ENCODE measurements at places on chromosomes 6 and 20.
A peak's percentile ranks its signal among the peaks of the same experiment; 100 is the strongest.

- no peak for DNase-seq
Measured at GRCh38 chr6:35725721-35726438, 11.0 kb upstream of the ARMC12 start.

- DNase-seq: no peak
Measured at GRCh38 chr20:54028276-54029011, 42.0 kb downstream of the BCAS1 start.

- no peak for DNase-seq
Measured at GRCh38 chr20:63657260-63657936, 714 bp upstream of the RTEL1 start.

GRCh38 chr6:16821834-16822264 lies 60.6 kb upstream of the ATXN1 start:
- no peak for DNase-seq

DNA sequence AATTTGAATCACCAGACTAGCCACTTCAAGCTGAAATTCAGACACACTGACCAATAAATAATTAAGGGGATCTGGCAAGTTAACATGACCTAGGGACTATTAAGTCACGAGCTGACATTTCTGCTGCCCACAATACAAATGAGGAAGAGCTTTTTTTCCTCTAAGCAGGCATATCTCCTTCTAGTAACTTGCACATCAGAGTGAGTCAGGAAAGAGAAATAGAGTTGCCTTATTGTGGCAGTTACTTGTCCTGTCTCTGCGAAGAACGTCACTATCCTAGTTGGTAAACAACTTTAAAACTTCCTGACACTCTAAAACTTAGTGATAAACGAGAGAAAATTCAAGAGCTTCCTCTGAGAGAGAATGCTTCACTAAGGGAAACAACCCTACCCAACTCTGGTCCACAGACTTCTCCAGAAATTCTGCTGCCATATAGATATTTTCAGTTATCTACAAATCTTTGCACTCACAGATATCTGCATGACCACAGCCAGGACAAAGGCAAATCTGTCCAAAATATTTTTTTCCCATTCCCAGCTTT lies 4.2 kb downstream of the PLA2G7 start:
- no peak for DNase-seq

GRCh38 chr6:27237089-27237803 lies 10.3 kb upstream of the PRSS16 start:
- peak; percentile 73 for DNase-seq

- DNase-seq: no peak
Measured at GRCh38 chr6:149436647-149437046, 36.6 kb downstream of the SUMO4 start.

DNA sequence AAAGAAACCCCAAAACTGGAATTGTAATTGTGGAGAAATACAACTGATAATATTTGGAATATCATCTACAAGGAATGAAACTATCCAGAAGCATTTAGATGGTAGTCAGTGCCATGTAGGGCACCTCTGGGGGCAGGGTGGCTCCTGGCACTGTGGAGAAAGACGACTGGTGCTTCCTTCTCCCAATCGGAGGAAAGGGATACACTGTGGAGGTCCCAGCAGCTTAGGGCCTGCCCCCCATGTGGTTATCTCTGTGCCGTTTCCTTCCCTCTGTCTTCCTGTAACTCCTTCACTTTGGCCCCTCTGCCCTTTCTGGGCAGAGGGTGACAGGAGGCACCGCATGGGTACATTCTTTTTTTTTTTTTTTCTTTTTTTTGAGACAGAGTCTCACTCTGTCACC lies 178.4 kb downstream of the MTHFD1L start:
- no peak for DNase-seq

- DNase-seq: no peak
Measured at GRCh38 chr6:6993503-6994237, 114.1 kb upstream of the RREB1 start.

DNA sequence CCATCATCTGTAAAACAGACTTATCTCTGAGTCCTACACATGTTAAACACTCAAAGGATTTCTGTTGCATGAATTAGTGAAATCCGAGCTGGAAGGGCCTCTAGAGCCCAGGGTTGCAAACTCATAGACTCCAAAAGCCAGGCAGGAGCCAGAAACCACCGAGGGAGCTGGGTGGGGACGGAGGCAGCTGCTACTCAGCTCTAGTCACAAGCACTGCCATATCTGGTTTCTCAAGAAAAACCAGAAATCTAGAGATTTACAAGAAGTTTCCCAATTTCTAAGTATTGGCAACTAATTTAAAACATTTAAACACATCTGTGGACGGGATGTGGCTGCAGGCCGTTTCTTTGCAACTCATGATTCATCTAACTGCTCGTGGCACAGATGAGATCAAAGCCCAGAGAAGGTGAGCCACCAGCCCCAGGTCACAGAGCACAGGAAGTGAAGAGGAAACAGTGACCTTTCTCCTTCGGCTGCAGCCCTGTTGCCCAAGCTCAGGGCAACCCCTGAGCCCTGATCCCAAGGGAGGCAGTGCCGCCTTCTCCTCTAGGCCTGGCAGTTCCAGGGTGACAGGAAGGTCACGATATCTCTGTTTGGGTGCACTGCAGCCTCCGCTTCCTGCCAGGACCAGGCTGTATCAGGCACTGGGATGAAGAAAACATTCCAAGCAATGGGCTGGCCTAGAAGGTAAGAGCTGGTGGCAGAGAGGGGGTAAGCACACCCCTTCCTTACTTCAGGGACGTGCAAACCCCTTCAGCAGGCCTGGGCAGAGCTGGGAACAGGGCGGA lies 26.4 kb upstream of the PTGIS start:
- DNase-seq: no peak

GRCh38 chr6:22357724-22358189 lies 60.9 kb upstream of the PRL start:
- DNase-seq: no peak

DNA sequence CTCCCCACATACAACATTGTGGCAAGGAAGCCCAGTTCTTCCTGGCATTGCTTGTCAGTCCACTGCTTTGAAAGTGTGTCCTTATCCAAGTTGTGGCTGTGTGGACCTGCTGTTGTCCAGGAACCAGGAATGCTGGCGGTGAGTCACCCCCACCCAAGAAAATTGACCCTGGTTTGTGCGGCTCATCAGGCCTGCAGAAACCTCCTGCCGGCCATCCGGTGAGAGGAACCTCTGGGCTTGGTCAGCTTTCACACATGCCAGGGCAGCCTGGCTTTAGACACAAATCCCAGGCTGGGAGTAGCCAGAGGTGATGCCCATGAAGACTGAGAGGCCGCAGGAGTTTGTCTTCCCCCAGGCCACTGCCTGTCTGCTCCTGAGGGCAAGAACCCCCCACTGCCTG lies 223.6 kb downstream of the TTLL2 start:
- no peak for DNase-seq

GRCh38 chr6:125546841-125547251 lies 202.6 kb upstream of the HEY2 start:
- DNase-seq: no peak

DNA sequence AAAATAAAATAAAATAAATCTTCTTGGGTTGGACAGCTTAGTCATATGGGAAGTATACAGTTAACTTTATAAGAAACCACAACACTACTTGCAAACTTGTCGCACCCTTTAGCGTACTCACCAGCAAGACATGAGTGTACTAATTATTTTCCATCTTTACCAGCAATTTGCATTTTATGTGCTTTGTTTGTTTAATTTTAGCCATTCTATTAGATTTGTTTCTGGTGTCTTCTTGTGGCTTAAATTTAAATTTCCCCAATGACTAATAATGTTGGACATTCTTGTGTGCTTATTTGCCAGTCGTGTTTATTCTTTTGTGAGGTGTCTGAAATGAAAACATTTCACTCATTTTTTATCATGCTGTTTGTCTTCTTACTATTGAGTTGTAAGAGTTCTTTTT lies 1172.2 kb upstream of the CITED2 start:
- DNase-seq: no peak

DNA sequence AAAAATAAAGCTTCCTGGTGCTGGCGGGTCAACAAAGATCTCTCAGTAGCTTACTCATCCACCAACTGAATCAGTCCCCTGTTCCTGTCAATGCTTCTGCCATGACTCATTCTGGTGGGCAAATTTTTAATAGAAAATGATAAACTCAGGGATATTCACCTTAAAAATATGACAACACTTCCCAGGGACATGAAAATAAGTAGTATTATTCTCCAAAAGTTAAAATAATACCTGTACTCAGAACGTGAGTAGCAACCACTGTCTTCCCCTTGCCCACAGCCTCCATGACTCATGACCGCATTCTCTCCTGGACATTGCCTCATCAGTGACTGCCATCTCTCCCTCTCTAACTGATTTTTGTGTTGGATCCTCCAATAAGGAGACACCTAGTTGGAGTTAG lies 552.3 kb downstream of the KIF16B start:
- no peak for DNase-seq

DNA sequence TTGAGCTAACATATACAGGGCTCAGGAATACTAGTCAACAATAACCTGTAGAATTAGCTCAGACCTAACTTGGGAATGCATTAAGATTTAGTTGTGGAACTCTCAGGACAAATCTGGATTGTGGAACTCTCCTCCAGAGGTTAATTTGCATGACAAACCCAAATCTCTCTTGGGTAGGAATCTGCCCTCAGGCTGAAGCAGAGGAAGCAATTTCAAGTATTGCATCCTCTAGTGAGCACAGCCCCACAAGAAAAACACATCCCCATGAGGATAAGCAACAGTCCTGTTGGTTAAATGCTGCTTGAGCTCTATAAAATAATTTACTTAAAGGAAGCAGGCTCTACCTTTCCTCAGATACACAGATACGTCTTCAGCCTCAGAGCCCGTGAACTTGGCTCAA lies 170.9 kb upstream of the STXBP5 start:
- peak; percentile 62 for DNase-seq

- no peak for DNase-seq
Measured at GRCh38 chr6:6878887-6879585, 228.7 kb upstream of the RREB1 start.

DNA sequence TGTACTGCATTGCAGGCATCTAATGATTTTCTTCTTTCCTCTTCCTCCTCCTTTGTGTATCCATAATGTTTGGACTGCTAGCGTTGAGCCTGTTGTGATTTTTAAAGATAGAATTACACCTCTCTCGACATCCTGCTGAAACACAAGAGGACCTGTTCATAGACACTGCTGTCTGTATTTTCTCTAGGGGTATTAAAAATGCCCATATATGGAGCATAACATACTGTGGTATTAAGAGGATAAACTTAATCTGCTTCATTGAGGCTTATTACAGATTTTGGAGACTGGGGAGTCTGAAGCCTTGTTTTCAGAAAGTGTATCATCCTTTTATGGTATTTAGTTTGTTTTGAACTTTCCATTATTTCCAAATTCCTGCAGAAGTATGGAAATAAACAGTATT lies 414.3 kb downstream of the CDKAL1 start:
- no peak for DNase-seq

GRCh38 chr6:140533526-140533925 lies 1159.1 kb upstream of the CITED2 start:
- DNase-seq: no peak

DNA sequence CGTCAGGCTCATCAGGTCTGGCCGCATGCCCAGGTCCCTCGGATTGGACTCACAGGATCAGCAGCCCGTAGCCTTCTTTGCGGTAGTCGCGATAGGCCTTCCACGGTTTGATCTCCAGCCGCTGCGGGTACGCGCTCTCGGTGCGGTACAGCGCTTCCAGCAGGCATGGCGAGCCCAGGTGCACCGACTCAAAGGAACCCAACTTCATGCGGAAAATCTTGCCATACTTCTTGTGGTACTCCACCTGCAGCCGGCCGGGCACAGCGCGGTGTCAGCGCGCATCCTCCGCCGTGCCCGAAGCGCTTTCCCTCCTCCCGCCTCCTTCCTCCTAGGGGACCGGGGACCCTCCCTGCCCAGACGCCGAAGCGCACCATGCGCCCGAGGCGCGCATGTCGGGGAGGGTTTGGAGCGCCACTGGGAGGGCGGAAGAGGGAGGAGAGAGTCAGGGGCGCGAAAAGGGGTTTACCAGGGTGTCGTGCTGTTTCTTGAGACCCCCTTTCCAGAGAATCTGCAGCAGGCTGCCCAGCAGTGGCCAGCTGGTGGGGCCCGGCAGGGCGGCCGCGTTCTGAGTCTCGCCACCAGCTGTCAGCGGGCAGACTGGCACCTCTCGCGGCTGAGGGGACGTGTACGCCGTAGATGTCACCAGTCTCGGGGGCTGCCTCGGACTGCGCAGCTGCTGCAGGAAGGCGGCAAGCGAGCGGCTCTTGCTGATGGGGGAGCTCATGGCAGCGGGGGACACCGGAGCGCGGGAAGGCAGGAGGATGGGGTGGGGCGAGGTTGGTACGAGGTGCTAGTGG lies 732 bp downstream of the CYP24A1 start:
- peak; percentile 69 for DNase-seq

DNA sequence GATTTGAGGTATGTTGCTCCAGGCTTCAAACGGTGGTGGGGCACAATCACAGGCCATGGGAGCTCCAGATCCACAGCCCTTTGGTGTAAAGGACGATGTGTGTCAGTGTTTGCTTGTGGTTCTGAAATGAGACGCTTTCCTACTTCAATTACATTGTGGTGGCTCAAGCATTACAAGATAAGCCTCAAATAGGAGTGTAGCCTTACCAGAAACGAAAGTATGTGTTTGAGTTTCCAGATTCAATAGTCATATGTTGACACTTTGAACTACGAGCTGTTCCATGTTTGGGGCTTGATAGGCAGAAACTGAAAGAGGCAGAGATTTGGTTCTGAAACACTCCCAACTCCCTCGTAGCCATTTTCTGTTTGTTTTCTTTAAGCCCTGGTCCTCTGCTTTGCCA lies 187.1 kb downstream of the MYLK4 start:
- no peak for DNase-seq
